Stimulated activated CD4-positive, alpha-beta T cell treated with anti-CD3 and anti-CD28 coated beads, Interleukin-15, amount 100 ng/mL, for 1 hour (primary cell): ENCODE measurements at places on chromosomes 1 and 21.

GRCh38 chr1:17723684-17724083 is 31.4 kb upstream of the ACTL8 start:
- no peak for DNase-seq

GRCh38 chr1:30538226-30538992 is 185.0 kb downstream of the MATN1 start:
- no peak for DNase-seq

DNA sequence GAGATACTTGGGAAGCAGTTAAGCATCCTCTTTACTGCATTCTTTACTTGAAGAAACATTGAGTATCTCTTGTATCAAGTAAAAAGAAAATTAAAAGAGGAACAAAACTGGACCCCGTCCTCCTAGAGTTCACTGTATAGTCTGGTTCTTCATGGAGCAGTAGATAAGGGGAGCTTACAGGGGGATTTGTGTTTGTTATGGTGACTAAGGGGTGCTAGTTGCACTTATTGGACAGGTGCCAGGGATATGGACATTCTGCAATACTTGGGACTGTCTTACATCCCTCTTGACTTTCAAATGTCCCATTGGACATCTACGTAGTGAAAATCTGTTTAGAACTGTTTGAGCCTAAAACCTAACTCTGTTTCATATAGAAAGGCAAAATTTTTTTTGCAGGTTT is 67.2 kb downstream of the ALG14 start:
- DNase-seq = no peak

GRCh38 chr1:200991097-200991614 is 32.4 kb downstream of the KIF21B start:
- no peak for DNase-seq

GRCh38 chr1:109371341-109371739 is 26.4 kb downstream of the SORT1 start:
- no peak for DNase-seq

GRCh38 chr1:59577774-59578173 is 237.0 kb upstream of the HOOK1 start:
- DNase-seq = no peak
